K562 (cell line): ENCODE measurements at places on chromosomes 16 and 17. TPM values are rescaled to one million over a fixed set of nuclear protein-coding genes. Genes with fewer than 3 reads are reported as not detected.

DNA sequence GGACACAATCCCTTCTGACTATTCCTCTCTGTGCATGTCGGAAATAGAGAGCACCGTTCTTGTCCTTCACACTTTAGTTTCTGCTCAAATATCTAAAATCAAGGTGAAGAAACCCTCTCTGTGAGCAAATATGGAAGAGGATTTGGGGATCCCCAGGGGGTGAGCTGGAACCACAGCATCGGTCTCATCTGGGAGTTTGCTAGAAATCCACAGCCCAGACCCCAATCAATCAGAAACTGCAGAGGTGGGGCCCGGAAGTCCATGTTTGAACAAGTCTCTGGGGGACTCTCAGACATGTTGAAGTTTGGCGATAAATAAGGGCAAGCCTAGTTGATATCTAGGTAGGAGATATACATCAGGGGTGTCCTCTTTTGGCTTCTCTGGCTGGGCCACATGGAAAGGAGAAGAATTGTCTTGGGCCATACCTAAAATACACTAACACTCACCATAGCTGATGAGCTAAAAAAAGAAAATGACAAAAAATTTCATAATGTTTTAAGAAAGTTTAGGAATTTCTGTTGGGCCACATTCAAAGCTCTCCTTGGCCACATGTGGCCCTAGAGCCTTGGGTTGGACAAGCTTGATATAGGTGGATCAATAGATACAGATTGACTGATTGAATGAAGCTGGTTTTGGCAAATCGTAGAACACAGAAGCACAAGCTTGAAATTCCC lies 168.0 kb upstream of the FOXF1 start:
- no peak overlapping the region for H3K4me3 ChIP-seq
- no peak overlapping the region for H3K27ac ChIP-seq

DNA sequence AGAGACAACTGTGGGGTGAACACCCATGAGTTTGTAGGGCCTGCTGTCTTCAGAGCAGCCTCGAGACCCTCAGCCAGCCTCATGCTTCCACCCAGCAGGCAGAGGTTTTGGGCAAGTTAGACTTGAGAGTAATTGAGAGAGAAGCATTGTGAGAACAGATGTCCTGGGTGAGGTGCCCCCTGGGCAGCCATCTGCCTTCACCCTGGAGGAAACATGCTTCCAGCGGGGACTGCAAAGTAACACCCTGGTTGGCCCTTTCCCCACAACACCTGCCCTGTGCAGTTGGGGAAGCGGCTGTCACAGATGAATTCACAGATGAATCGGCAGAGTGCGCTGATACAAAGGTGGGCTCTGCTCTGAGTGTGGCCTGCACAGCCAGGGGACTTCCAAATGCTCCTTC lies 23.4 kb downstream of the ATPAF2 start:
- peaks cover 8% of the 10 kb centered on the region; the same call in 2 of the 3 replicates for H3K36me3 ChIP-seq
- no peak overlapping the region for H3K27ac ChIP-seq
- H3K27me3 ChIP-seq = no peaks in the 10 kb centered on the region
- peaks cover 6% of the 10 kb centered on the region; the same call in 2 of the 3 replicates for H3K4me1 ChIP-seq
- no peak for DNase-seq
- no peak overlapping the region for H3K4me3 ChIP-seq

GRCh38 chr16:87702325-87702811 lies 63.4 kb downstream of the KLHDC4 start:
- H3K4me3 ChIP-seq = no peak overlapping the region
- no peaks in the 10 kb centered on the region for H3K4me1 ChIP-seq
- H3K27ac ChIP-seq = no peak overlapping the region
- peak; percentile 60 for DNase-seq
- no peaks in the 10 kb centered on the region for H3K27me3 ChIP-seq
- H3K36me3 ChIP-seq = peaks cover 70% of the 10 kb centered on the region; the same call in 1 of the 3 replicates

DNA sequence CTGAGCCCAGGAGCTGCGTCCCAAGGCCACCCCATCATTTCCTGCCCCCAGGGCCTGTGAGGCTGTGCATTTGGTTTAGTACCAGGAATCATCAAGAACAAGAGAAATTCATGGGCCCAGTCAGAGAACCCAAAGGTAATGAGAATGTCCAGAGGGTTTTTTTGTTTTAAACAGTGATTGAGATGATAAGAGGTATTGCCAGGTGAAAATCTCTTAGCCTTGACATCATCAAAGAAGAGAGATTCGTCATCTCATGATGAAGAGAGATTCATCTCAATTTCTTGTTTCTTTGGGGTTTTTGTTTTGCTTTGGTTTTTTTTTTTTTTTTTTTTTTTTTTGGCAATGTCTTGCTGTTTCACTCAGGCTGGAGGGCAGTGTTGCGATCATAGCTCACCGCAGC lies 170.6 kb upstream of the CACNG5 start:
- H3K4me3 ChIP-seq = no peak overlapping the region
- no peak overlapping the region for H3K27ac ChIP-seq
- no peaks in the 10 kb centered on the region for H3K27me3 ChIP-seq
- peaks cover 24% of the 10 kb centered on the region for H3K4me1 ChIP-seq
- DNase-seq = no peak

CD79B gene
- total RNA-seq = 0.38 and 0.62 TPM in 2 replicates

LYZL6 gene
- total RNA-seq = not detected in 2 replicates
